ENCODE measurements at places on chromosomes 16 and 17.

DNA sequence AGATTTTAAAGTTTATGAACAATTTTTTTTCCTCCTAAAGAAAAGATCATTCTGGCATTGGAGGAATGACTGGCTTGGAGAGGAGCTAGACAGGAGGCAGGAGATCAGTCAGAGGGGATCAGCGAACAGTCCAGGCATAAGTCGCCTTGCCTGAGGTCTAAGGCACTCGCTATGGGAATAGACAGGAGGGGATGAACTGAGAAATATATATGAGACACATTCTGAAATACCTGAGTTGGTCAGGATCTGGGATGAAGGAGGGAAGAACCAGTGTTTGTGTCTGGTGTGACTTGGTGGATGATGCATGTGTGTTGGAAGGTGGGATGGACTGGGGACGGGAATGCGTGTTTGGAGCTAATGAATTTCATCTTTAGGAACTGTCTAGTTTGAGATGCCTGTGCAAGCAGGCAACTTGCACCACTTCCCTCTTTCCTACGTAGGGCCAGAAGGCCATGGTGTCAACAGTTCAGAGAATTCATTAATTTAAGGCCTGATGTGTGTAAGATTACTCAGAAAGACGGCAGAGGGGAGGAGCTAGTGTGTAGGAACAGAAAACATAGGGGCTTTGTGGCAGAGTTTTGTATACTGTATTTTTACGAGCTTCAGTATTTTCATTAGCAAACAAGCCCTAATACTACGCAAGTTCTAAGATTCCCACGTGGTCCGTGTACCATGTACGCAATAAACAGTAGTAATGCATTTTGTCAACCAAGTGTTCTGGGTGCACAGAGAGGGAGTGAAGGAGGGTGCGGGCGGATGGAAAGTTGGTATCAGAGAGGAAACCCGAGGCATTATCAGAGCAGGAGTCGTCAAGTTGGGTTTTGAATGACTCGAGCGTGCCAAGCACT is 825 bp downstream of the HEATR6 start:
- DNase-seq: no peak

- peak; percentile 16 for DNase-seq
Observed at GRCh38 chr17:57955183-57955931, at the start of gene CUEDC1. TSS of gene CUEDC1 (minus strand) at chr17:57955412. CDS start at chr17:57885564, 69,848 bp downstream.

- DNase-seq: no peak
Observed at GRCh38 chr16:54000361-54000760, 286.2 kb downstream of the IRX3 start.

DNA sequence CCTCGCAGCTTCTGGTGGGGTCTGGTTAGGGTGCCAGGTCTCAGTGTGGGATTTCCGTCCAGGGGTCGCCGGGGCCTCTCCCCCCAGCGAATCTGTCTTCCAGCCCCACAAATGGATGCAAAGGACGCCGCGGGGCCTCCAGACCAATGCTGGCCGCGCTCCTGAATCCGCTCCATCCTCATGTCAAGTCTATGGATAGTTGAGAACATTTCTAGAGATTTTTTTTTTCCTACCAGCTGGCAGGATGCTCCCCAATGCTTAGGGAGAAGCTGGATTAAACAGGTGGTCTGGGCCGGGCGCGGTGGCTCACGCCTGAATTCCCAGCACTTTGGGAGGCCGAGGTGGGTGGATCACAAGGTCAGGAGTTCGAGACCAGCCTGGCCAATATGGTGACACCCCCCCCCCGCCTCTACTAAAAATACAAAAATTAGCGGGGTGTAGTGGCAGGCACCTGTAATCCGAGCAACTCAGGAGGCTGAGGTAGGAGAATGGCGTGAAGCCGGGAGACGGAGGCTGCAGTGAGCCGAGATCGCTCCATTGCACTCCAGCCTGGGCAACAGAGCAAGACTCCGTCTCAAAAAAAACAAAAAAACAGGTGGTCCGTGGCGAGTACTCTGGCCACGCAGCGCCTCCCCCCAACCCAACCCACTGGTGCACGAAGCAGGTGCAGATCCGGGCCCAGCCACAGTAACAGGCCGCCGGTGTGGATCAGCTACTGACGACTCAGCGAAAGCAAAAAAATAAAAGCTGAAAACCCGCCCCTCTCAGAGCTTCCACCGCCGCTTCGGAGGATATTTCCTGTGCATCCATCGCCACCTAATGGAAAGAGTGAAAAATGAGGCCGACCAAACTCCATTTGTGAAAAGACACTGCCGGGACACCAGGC is 1.1 kb upstream of the NXN start:
- DNase-seq: peak; percentile 67

DNA sequence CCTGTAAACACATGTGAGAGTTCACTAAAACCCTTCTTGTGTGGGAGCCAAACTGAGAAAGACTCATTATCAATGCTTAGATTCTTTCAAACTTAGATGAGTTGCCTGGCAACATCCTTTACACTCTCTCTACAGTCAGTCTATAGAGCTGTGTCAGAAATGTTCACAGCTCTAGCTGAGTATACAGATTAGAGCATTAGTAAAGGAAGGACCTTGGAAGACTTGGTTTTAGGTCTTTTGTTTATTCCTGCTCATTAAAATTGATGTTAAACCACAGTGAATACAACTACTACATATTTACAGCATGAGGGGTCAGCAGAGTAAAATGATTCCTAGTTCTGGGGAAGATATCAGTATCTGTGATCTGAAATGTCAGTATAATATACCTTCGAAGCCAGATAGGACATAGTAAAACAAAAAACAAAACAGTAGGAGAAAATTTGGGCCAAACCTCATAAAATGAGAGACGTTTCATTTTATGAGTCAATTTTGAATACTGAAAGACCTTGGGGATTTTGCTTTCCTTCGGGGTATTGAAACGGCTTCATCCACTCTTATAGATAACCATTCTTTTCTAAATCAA is 186.0 kb downstream of the TANC2 start:
- no peak for DNase-seq

DNA sequence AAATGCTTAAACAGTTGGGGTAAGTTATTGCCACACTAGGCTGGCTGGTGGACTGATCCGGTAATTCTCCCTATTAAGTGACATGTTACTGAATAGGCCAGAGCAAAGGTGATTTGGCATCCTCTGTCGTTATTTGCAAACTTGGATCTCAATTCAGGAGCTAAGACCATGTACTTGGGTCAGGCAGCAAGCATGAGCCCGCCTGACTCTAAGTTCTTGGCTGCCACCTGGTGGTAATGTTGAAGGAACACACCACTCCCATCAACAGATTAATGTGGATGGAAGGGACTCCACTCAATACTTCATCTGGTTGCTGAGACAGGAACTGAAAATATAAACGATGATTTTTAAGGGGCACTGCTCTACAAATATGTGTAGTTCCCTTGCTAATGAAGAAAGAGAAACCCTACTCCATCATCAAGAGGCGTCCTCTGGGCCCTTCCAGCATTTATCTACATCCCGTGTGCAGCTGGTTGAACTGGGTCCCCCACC is 70.8 kb downstream of the EMP2 start:
- DNase-seq: peak; percentile 6

DNA sequence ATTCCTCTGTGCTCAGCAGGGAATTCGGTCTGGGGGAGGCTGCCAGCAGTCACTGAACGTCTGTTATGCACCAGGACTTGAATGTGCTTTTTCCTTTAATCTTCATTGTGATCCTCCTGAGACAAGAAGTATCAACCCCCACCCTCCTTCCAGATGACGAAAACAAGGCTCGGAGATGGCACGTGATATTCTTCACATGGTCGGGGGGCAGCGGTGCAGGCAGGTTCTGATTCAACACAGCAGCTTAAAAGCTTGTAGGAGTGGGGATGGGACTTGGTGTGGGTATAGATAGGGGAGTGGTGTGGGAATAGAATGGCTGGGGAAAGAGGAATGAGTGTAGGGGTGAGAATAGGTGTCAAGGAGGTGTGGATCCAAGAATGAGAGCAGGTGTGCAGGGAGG is 6.4 kb downstream of the NECAB2 start:
- no peak for DNase-seq

GRCh38 chr16:23998771-23999170 is 163.0 kb downstream of the PRKCB start:
- no peak for DNase-seq

- no peak for DNase-seq
Observed at GRCh38 chr16:3038896-3039295, 2.2 kb upstream of the BICDL2 start.

All from stimulated activated CD8-positive, alpha-beta memory T cell treated with anti-CD3 and anti-CD28 coated beads, Interleukin-7, amount 100 ng/mL, for 48 hours (primary cell).